Ureter (tissue), 1 donor: ENCODE measurements at places on chromosomes 7 and 10.

- DNase-seq, result no peak
These were observed 85.1 kb downstream of the PRPF18 start for GRCh38 chr10:13671904-13672303.

DNA sequence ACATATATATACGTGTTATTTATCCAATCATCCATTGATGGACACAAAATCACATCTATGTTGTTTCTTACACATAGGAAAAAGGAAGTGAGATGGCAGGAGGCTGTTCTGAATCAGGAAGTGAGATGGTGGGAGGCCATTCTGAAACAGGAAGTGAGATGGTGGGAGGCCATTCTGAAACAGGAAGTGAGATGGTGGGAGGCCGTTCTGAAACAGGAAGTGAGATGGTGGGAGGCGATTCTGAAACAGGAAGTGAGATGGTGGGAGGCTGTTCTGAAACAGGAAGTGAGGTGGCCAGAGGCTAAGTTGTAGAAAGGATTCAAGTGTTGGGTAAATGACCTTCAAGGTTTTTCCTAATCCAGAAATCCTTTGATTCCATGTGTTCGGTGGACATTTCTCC, 921.5 kb downstream of the TYW1 start:
- DNase-seq, result no peak

DNA sequence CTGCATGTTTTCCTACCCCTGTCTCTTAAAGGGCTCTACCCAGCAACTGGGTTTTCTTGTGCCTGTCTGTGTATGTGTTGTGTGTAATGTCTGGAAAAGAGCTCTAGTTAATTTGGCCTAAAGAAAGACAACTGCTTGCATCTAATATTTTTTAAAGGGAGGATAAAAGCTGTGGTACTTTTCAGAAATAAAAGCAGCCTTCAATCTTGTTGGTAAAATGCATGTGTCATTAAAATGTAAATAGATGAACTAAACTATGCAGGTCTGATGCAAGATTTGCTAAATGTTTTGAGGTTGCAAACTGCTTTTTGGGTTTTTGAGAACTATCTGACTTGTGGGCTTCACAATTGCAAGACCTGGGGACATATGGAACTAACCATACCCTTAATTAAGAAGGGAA, 445.3 kb downstream of the HTR7 start:
- no peak for DNase-seq

DNA sequence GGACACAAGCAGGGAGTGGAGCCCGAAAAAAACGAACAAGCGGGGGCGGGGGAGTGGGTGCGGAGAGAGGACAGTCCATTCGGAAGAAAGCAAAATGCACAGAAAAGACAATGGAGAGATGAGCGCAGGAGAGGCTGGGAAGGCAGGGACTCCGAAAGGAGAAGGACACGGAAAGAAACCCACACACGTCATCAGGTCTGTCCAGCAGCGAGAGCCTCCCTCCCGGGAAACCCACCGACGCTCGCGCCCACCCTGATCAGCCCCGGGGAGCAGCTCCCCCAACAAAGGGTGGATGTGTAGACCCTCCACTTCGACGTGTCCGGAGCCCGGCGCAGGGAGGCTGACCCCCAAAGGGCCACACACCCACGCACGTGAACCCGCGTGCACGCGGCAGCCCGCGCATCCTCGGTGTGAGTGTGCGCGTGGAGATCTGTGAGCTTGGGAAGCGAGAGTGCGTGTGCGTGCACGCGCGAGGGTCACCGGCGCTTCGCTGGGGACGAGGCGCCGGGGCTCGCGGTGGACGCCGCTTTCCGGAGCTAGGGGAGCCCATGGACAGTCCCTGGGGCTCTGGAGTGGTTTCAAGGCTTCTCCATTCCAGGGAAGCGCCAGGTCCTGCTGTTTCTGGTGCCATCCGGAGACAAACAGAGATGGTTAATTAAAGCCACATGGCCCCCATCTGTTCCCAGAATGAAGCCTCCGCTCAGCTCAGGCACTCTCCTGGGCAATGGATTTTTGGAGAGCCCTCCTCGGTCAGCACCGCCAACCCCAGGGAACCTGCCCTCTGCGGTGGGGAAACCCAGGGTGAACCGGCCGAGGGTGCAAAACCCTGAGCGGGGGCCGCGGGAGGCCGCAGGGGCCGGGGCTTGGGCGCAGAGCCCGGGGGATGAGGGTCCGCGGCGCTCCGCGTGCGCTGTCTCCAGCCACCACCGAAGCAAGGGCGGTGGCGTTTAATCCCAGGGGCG, 916 bp downstream of the LAMB1 start:
- DNase-seq, result no peak

DNA sequence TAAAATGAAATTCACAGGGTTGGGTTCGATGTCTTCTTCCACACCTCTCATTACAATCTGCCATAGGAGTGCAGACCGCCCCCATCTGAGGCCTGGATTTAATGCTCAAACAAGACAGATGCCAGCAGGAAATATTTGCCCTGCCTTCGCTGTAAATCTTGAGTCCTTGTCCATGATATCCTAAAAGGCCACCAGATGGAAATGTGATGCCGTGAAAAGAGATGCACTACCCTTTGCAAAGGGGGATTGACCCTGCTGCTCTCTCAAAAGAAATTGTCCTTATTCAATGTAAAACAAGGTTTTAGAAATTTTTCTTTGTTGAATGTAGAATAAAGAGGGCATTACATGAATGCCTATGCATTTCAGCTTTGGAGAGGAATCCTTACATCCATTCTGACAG, 37.5 kb downstream of the AGAP4 start:
- no peak for DNase-seq

DNA sequence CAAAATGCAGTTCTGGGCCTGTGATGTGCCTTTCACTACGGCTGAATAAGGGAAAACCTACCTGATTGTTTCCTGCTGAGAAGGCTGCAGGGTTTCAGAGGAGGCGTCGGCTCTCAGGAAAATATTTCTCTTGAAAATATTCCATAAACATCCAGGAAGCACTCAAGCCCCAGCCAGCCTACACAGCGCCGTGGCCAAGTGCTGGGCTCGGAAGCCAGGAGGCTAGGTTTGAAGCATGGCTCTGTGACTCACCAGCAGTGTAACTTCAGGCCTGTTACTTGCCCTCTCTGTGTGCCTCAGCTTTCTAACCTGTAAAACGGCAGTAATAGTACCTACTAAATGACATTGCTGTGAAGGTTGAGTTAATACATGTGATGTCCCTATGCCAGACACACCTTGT, 399.1 kb downstream of the GATA3 start:
- DNase-seq, result no peak

DNA sequence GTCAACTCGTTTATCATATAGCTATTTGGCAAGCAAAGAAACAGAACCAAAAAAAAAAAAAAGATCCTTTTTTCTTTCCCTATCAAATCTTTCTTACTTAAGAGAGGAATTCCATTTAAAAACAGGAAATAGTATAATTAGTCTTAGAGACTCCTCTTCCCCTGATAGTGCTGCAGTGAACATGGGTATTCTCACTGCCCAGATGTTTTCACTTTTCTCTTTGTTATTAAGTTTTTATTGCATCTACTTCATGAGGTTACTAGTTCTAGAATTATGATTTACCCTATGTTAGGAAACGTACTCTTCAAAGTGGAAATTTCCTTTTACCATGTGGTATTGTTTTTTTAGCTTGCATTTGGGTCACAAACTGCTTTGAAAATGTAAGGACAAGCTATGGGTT, 8.5 kb downstream of the CASP2 start:
- no peak for DNase-seq

DNA sequence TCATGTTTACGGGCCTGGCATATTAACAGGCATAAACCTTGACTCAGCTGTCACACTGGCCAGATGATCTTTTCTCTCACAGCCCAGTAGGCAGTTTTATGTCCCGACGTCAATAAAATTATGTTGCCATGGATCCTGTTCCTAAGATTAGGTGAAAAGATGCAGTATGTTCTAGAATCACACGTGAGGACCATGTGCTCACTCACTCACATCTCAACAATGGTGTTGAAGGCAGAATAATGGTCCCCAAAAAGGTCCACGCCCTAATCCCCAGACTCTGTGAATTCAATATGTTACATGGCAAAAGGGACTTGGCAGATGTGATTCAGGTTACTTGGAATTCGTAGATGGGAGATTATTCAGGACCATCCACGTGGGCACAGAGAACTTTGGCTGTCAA, 3.5 kb downstream of the DOCK1 start:
- DNase-seq, result no peak

GRCh38 chr7:85620936-85621685, 434.3 kb upstream of the SEMA3D start:
- no peak for DNase-seq

- no peak for DNase-seq
These were observed 105.7 kb upstream of the CARD11 start for GRCh38 chr7:3149231-3149995.

DNA sequence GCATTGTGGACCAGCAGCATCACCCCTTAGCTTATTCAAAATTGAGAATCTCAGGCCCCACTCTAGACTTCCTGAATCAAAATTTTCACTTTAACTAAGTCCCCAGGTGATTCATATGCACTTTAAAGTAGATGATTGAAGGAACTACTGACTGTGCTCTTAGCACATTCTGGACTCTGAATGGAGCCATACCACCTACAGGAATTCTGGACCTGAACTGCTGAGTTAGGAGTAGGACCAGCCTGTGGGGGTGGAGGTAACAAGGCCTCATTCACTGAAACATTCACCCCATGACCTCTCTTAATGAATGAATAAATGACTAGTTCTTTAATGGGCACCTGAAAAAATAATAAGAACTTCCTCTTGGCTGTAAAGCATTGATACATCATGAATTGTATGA, 7.3 kb downstream of the PDK4 start:
- DNase-seq, result no peak

DNA sequence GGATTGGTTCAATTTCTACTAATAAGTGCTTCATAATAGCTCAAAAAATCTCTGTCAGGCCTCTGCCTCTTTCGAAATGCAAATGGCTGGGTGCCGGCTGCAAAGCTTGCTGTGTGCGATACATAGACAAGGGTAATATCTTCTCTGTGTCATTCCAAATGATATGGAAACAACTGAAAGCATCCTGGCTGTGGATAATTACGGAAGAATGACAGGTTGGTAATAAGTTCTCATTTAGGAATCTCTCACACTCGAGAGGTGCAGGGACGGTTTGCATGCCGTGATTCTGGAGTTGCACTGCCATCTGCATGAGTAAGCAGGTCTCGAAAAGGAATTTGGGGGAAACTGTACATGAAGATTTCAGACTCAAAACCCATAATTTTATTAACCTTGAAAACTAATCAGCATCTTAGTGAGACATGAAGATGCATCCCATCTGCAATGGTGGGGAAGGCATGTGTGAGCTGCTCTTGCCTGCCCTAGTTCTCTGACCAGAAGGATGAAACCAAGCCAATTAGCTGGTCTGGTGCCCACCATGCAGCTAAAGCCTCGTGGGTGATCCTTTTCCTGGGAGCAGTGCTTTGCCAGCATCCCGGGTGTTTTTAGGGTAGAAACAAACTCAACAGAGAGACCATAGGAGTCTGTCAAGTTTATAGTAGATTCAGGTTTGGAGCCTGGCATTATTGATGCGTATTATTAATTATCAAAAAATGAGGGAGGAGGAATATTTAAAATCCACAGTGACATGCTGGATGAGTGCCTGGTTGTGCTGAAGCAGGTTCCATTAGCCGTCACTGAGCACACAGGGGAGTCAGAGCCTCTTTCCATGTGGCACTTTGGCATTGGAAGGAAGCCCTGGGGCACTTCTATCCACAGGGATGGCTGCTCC, 503.6 kb upstream of the MGMT start:
- DNase-seq, result no peak

DNA sequence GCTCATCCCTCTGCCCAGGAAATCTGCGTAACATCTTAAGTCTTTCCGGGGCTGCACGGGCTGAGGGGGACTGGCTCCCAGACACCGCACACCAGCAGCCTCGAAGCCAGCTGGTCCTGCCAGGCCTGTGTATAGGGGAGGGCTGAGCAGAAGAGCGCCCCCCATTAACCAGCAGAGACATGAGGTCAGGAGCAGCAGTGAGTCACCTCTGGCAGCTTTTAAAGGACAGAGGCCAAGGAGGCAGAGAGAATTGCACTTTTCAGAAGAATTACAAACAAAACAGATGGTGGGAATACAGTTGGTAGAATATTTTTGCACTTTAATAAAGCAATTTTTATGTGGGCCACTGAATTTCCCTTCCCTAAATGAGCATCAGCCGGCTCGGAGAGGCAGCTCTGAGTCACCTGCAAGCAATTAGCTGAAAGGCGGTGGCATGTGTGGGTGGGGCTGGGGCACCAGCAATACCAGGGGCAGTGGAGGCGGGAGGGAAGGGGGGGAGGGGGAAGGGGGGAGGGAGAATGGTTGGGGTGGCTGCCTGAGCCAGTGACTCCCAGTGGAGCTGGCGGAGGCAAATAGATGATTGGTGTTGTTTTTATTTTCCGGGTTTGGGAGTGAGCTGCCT, 39.1 kb downstream of the GOLGA7B start:
- no peak for DNase-seq

DNA sequence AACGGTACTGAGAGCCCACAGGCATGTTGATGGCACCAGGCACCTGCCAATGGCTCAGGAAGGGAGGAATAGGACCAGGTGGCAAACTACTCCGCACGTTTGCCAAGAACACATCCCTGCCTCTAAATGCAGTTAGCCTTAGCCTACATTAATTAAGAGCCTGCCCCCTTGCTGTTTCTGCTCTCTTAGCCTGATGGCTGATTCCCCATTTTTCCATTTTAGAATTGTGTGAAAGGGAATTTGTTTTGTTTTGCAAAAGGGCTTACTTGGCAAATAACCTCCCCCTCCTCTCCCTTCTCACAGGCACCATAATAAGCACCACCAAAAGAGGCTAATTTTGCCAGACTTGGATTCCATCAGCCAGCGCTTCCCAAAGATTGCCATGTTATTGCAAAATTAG, 1203.2 kb downstream of the SORCS3 start:
- no peak for DNase-seq
